ENCODE measurements at places on chromosomes 4 and X. TPM values are rescaled to one million over a fixed set of nuclear protein-coding genes. Genes with fewer than 3 reads are reported as not detected.

Gene MAP7D2
- 0.40 TPM for total RNA-seq

Gene ENPP6
- not detected for total RNA-seq

Gene AFP
- not detected for total RNA-seq

Gene MTNR1A
- not detected for total RNA-seq

Gene NBDY
- 19.8 TPM for total RNA-seq

Gene LPAR4
- total RNA-seq, result 0.30 TPM

Gene ZNF185
- 43.6 TPM for total RNA-seq

Gene CHIC1
- 6.9 TPM for total RNA-seq

Gene UGT8
- not detected for total RNA-seq

Gene USP17L25
- not detected for total RNA-seq

Gene TRO
- 0.84 TPM for total RNA-seq

Gene SPANXD
- not detected for total RNA-seq

Gene SLITRK2
- total RNA-seq, result not detected

Gene SCML2
- total RNA-seq, result 1.6 TPM

Gene APELA
- not detected for total RNA-seq

Gene C4orf17
- not detected for total RNA-seq

Gene CT45A10
- total RNA-seq, result not detected

Gene TMPRSS11F
- not detected for total RNA-seq

Gene C1QTNF7
- not detected for total RNA-seq

Gene ADH1C
- not detected for total RNA-seq

Gene GABRQ
- 0.13 TPM for total RNA-seq

Gene SUPT20HL1
- total RNA-seq, result not detected

Gene PRPS1
- 29.9 TPM for total RNA-seq

Gene C4orf50
- under 0.01 TPM for total RNA-seq

Gene FAAH2
- not detected for total RNA-seq

Gene DCHS2
- total RNA-seq, result not detected

Gene TMEM35A
- total RNA-seq, result 1.8 TPM

Gene NLGN3
- not detected for total RNA-seq

Gene SLC6A14
- total RNA-seq, result not detected

Gene CSAG1
- total RNA-seq, result not detected

Data from mammary microvascular endothelial cell (primary cell).